ENCODE measurements at places on chromosomes 5 and 9.

DNA sequence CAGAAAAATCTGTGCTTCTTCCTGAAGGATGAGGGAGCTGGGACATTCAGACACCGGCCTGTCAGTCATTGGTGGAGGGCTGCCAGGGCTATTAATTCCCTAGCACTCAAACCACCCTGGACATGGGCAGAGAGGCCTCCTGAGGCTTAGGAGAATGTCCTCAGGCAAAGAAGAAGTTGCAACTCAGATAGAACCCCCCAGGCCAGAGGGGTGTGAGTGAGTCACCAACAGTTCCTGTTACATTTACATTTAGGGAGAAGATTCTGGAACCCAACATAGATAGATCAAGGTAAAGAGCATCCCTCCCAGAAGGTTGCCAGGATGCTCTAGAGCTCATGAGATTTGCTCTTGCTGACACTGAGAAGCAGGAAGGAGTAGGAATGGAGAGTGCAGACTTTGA lies 29.2 kb upstream of the SYK start:
- no peak for DNase-seq

- no peak for DNase-seq
These were observed 56.0 kb upstream of the MOCS2 start for GRCh38 chr5:53165431-53166182.

DNA sequence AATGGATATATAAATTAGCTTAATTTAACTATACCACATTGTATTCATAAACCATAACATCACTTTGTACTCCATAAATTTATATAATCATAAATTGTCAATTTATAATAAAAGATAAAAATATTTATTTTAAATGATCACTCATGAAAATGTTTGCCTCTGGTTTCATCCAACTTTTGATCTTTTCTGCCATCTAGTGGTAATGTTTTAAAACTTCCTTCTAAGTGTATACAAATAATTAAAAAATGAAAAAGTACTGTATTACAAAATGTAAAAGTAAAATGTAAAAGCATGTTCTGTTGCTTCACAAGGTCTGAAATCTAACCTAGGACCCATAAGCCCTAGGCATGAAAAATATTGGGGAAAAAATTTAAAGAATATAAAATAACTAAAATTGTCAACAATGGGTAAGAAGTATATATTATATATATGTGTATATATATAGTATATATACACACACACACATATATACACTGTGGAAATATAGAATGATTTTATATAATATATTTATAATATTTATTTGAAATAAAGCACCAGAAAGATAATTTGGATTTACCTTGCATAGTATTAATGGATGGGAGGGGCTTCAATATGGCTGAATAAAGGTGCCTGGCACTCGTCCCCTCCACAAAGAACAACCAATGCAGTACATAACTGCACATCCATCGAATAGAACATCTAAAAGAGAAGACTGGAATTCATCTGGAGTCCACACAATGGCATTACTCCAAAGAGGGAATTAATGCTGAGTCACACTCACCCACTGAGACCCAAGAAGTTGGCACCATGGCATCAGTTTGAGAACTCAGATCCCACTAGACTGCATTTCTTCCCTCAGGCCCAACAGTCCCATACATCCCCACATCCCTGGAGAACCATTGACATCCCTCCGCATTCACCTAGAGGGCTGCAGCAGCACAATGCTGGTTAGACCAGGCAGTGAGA lies 32.5 kb downstream of the ANXA1 start:
- no peak for DNase-seq

DNA sequence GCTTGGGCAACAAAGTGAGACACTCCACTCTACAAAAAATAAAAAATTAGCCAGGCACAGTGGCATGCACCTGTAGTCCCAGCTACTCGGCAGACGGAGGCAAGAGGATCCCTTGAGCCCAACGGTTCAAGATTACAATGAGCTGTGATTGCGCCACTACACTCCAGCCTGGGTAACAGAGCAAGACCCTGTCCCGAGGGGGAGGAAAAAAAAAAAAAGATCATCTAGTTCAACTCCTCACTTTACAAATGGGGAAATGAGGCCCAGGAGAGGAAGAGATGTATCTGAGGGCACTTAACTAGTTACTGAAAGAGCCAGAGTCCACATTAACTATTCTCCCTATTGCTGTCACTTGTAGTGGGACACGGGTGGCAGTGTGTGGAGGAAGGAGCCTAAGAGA lies 13.8 kb downstream of the PDCL start:
- DNase-seq = no peak

DNA sequence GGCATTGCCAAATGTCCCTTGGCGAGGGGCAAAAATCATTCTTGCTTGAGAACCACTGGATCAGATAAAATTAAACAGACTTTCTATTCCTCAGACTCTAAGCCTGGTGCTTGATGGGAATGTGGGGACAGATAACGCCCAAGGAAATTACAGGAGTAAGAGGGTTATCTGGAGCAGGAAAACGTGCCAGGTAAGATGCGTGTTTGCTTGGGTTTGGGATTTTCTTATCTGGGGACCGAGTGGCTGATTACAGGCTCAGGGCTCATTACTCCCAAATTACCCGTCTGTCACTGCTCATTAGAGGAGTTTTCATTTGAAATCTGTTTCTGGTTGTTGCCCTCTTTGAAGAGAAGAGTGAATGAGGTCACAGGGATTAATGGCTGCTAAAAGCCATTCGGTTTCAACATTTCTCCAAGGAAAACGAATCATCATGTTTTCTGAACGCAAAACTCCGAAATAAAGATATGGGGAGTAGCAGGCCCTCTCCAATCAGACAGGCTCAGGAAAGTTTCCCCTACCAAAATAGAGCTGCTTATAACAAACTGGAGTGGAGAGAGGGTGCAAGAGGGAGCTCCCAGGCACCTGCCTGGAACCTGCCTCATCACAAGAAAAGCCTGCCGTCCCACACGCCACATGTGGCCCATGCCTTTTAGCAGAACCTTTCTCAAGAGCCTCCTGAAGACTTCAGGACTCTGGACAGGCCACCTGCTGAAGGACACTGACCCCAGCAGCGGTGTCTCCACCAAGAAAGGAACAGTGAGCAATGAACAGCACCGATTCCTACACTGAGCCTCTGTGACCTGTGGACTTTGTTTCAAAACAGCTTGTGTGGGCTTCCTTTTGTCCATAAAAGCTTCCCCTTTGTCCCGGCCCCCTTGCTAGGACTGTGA lies 136.4 kb downstream of the ICE1 start:
- DNase-seq = no peak

DNA sequence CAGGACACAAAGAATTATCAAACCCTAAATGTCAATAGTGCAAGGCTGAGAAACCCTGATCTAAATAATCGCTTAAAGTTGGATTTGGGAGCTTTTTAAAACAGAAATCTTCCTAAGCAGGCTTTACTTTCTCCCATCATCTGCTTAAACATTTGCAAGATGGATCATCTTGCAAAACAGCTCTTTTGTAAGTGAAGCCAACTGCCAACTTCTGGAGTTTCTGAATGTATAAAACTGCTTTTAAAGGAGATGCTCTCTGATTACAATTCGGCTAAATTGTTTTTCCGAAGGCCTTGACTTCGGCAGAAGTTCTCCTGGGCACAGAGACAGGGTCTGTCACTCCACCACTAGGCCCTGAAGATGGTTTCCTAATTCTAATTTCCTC lies 1.3 kb downstream of the PTPN3 start:
- no peak for DNase-seq

- no peak for DNase-seq
These were observed 10.6 kb downstream of the NR2F1 start for GRCh38 chr5:93593476-93594131.

DNA sequence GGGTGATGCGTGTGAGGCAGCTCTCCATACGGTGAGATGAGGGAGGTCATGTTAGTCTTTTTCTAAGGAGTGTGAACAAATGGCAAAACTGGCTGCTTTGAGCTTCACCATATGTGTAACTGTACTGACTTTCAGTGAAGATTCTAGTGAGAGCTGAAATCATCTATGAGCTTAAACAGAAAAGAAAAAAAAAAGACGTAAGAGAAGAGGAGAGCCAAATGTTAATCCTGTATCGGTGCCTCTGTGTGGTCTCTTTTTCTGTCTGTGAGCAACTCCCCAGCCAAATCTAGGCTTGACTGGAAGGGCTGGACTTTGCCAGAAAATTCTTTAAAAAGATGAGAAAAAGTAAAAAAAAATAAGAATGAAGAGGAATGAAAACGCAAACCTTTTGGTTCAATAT lies 209.7 kb upstream of the TUT7 start:
- no peak for DNase-seq

GRCh38 chr5:96716716-96717115 lies 54.5 kb downstream of the CAST start:
- no peak for DNase-seq

GRCh38 chr5:143516249-143516648 lies 112.8 kb upstream of the NR3C1 start:
- DNase-seq = no peak

DNA sequence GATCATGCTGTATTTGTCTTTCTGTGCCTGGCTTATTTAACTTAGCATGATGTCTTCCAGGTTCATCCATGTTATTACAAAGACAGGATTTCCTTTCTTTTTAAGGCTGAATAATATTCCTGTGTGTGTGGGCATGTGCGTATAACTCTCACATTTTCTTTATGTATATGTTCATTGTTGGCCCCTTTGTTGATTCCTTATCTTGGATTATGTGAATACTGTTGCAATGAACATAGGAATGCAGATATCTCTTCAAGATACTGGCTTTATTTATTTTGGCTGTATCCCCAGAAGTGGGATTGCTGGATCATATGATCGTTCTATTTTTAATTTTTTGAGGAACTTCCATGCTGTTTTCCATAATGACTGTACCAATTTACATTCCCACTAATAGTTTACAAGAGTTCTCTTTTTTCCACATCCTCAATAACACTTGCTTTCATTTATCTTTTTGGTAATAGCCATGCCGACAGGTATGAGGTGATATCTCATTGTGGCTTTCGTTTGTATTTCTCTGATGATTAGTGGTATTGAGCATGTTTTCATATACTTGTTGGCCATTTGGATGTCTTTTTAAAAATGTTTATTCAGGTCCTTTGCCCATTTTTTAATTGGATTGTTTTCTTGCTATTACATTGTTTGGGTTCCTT lies 38.0 kb downstream of the CREBRF start:
- DNase-seq = no peak

DNA sequence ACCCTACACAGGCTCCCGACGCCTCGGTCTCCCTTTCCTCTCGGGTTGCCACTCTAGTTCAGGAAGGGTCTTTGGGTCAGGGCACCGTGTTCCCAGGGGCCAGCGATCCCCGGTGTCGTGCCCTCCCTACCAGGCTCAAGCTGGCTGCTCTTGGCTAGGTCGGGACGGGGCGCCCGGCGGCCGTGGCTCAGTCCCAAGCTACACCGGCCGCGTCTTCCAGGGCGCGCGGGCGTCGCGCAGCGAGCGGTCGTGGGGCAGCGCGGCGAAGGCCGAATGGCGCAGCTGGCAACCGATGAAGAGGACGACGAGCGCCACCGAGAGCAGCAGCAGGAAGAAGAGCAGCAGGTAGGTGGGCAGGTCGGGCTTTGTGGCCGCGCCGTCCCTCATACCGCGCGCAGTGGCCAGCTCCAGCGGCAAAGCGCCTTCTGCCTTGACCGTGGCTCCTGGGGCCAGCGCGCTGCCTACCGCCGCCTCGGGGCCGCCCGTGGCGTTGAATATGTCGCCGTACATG lies 892 bp downstream of the SMIM32 start:
- DNase-seq = no peak

DNA sequence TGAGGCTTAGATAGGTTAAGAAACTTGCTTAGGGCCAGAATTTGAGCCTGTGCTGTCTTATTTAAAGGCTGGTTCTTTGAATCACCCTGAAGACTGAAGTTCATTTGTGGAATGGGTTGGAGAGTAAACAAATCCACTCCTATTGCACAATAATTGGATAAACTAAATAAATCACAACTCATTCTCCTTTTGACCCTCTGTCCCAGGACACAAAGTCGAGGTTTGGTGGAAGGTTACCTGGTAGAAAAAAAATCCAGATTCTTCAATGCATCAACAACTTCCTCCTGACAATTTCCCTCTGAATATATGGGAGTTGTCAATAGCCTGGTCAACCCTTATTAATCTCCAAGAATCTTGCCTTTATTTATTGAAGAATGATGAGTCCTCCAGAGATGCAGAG lies 28.9 kb downstream of the TBC1D2 start:
- no peak for DNase-seq

GRCh38 chr5:74560245-74560644 lies 80.3 kb downstream of the ENC1 start:
- DNase-seq = no peak

- DNase-seq = no peak
These were observed 2.5 kb upstream of the FGFR4 start for GRCh38 chr5:177084175-177084574.

DNA sequence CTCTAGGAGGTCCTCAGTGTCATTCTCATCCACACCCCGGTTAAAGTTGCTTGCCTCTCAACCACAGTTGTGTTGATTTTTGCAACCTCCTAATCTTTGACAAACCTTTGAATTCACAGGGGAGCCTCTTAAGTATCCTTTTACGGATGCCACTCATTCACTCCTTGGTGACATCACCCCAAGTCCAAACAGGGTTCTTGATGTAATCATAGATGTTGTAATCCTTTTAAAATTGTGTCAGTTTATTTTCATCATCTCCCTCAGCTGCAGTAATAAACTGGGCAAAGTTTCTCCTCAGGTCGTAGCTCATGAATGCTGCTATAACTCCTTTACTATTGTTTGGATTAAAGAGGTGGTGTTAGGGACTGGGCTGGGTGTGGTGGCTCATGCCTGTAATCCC lies 637.2 kb upstream of the NUDT12 start:
- no peak for DNase-seq

DNA sequence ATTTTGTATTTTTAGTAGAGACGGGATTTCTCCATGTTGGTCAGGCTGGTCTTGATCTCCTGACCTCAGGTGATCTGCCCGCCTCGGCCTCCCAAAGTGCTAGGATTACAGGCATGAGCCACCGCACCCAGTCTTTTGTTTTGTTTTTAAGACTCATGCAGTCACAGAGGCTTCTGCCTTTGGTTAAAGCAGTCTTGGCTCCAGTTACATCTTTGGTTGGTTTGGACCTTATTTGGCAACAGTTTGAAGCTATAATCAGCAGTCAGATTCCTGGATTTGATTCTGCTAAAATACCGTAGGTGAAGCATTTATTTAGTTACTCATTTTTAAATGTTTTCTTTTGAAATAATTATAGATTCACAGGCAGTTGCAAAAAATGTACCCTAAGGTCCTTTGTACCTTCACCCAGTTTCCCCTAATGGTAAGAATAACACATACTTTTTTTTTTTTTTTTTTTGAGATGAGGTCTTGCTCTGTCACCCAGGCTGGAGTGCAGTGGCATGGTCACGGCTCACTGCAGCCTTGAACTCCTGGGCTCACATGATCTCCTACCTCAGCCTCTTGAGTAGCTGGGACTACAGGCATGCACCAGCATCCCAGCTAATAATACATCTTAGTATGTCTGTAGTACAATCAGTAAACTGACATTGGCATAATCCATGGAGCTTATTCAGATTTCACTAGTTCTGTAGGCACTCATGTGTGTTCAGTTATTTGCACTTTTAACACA lies 15.7 kb downstream of the USP20 start:
- no peak for DNase-seq
